ENCODE measurements at places on chromosomes 7 and 10.
A peak's percentile ranks its signal among the peaks of the same experiment; 100 is the strongest.

GRCh38 chr10:34137955-34138354, 677.1 kb downstream of the PARD3 start:
- no peak for DNase-seq

DNA sequence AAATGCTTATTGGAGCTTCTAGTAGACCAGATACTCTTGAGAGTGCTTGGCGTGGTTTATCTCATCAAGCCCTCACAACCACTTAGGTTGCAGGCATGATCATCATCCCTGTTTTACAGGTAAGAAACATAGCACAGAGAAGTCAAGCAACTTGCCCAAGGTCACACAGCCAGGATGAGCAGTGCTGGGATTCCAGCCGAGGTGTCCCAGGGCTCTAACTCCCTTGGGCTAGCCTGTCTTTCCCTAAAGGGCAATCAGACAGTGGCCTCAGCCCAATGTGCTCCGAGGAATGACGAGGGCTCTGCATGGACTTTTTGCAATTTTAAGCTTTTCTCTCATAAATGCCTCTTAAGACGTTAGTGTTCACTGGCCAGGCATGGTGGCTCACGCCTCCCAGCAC, 39.9 kb upstream of the SPDYE3 start:
- no peak for DNase-seq

- no peak for DNase-seq
These were observed 68.0 kb upstream of the MTPN start for GRCh38 chr7:136045181-136045580.

DNA sequence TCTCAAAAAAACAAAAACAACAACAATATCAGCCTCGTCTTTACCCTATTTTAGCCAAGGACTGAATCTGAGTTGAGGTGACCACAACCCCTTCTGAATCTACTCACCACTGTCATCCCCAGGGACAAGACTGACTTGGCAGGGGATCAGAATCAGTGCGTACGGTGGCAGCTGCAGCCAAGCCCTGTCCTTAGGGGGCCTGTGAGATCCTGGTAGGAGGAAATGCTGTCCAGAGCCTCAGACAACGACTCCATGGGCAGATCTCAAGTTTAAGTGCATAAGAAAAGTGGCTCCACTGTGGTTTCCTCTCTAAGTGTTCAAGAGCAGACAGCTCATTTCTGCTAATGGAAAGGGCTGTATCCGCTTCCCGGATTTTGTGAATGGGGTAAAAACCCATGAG, 22.4 kb upstream of the CYTH3 start:
- peak; percentile 42 for DNase-seq

GRCh38 chr10:78458983-78459638, 425.4 kb downstream of the RPS24 start:
- DNase-seq = peak; percentile 23

- DNase-seq = no peak
These were observed 86.1 kb upstream of the NPY start for GRCh38 chr7:24197852-24198251.

DNA sequence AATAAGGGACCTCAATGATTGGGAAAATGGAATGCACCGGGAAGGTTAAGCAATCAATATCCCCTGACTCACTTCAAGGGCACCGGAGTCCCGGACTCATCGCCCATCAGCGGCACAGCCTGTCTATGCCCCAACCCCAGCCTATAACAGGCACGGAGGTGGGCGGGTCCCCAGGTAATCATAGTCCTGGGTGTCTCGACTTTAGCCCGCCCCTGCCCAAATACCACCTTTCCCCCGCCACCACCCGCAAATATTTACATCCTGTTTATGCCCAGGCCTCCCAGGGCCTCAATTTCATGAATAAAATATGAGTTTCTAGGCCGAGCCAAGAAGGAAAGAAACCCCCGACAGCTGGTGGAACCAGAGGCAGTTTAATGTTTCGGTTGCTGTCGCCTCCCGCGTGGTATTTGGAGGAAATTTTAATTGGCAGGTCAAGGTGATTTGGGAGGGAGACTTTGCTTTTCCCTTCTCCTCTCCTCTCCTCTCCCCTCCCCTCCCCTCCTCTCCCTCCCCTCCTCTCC, 15.6 kb upstream of the RFC2 start:
- DNase-seq = no peak

DNA sequence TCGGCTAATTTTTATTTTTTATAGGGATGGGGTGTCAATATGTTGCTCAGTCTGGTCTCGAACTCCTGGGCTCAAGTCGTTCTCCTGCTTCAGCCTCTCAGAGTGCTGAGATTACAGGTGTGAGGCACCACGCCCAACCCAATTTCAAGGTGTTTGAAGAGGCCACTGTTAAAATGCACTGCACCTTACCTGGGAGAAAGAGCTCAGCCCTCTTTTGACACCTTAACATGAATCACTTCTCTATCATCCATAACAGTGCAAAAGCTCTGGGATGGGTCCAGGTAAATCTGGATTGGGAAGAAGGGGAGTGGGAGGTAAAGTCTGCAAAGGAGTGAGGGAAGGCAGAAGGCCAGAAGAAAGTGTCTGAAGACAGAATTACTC, 557 bp upstream of the ZNF282 start:
- no peak for DNase-seq

GRCh38 chr7:26709210-26709990, 155.0 kb downstream of the SKAP2 start:
- DNase-seq = no peak

- no peak for DNase-seq
These were observed 771 bp upstream of the ADIRF start for GRCh38 chr10:86967481-86967941.

DNA sequence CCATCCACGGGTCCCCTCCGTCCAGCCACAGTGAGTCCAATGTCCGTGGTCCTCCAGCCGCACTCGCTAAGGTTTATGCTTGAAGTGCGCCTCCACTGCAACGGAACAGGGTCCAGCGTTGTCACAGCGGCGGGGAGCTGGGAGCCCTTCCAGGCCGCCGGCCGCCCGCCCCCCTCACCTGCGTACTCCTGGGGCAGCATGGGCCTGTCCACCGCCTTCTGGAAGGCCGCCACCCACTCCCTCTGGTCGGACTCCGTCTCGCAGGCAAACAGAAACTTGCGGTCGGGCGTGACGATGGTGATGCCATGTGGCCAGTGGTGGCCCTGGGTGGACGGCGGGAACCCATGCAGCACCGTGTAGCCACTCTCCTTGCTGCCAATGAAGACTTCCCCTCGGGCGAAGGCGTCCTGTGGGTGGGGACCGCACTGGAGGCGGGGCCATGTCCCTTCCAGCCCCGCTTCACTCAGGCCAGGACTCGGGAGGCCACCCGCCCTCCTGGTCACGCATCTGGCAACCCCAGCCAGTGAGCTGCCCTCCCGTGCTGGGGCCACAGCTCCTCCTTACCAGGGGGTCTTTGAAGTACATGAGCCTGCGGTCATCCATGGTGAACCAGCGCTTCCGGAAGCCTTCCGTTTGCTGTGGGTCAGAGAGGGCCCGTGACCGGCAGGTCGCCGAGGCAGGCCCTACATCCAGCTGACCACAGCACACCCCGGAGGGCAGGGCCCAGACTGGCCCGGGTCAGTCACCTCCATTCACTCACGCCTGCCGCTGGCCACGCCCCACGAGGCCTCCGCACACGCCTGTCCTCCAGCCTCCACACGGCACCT, 22.7 kb downstream of the GET4 start:
- DNase-seq = no peak

DNA sequence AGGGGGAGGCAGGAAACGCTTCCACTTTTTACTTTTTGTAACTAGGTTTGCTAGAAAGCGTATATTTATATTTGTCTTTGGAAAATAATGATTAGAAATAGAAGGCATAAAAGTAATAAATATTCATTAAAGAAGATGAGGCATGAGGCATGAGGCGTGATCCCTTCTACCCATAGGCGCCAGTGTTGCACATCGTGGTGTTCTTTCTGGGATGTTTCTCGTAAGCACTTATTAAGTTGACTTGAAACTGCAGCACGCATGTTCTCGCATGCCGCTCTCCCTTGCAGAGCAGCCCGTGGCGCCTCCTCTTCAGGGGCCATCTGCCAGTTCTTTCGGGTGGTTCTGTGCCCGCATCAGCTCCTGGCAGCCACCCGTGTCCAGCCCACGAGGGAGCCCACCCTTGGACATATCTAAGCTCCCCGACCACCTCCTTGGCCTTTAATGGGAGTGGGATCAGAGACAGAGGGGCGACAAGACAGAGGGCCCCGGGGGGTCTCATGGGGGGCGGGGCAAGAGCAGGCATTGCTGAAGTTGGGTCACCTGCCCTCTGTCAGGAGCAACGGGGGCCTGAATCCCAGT, 28.5 kb upstream of the CSGALNACT2 start:
- no peak for DNase-seq

GRCh38 chr10:98301664-98302319, 33.8 kb upstream of the LOXL4 start:
- DNase-seq = no peak

- DNase-seq = no peak
These were observed 85.9 kb downstream of the CDK6 start for GRCh38 chr7:92750447-92750839.
